NCI-H460 (cell line): ENCODE measurements at places on chromosomes 5 and 9. TPM values are rescaled to one million over a fixed set of nuclear protein-coding genes. Genes with fewer than 3 reads are reported as not detected.

CCDC187 gene
- 0.05 and 0.09 TPM in 2 replicates for total RNA-seq

DNA sequence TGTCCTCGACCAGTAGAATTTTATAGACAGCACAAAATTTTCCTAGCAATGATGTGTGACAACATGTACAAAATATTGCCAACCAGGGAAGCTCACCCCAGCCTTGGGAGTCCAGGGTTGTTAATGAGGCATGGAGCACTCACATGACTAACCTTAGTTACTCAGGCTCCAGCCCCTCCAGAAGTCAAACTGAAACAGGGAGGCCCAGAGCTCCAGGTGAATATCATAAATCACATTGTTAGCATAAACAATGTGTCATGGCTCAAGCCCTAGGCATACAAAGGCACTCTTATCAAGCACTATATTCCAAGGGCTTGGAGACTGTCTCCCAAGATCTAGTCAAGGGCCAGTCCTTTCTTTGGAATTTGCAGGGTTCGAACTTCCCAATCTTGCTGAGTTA, 44.4 kb downstream of the TNFAIP8 start:
- no peak for DNase-seq

DNA sequence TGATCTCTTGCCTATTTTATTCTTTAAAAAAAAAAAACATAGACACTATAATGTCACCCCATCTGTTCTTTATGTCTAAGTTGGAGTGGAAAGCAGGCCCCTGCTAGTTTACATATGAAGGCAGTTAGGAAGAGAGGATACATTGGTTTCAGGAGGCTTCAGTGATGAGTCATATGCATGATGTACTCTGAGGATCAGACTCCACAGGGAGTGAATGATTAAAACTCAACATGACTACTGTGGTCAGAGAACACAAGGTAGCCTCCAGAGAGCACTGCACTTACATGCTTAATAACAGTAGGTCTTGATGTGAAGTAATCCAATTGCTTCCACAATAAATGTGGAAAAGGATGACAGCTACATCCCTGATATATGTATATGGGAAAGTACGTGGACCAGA, 22.7 kb upstream of the FSTL4 start:
- peak; percentile 17 for DNase-seq

DNA sequence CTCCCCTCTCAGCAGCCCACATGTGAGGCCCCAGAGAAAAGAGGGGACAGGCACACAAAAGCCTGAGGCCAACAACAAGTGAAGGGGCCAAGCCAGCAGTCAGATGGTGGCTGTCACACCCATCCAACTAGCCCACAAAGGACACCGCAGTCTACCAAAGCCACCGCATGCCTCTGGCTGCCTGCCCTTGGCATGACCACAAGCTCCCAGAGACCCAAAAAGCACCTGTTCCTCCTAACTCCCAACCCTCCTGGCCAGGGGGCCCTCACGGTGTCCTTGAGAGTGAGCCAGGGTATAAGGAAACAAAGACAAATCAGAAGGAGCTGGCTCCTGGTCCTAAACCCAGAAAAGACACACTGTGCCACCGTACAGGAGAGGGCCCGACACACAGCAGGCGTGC, 77.8 kb upstream of the LRRTM2 start:
- no peak for DNase-seq

- DNase-seq: peak; percentile 59
These were observed 272.2 kb downstream of the AUH start for GRCh38 chr9:91089405-91090129.

- no peak for DNase-seq
These were observed 2.5 kb downstream of the RAPGEF1 start for GRCh38 chr9:131737426-131737825.

GRCh38 chr9:77632652-77633051, 15.5 kb downstream of the GNA14 start:
- no peak for DNase-seq

- no peak for DNase-seq
These were observed 744 bp downstream of the OTULIN start for GRCh38 chr5:14665101-14665822.
